Skin of body (tissue), 3 donors: ENCODE measurements at places on chromosomes 3 and 15. TPM values are rescaled to one million over a fixed set of nuclear protein-coding genes. Genes with fewer than 3 reads are reported as not detected.

DNA sequence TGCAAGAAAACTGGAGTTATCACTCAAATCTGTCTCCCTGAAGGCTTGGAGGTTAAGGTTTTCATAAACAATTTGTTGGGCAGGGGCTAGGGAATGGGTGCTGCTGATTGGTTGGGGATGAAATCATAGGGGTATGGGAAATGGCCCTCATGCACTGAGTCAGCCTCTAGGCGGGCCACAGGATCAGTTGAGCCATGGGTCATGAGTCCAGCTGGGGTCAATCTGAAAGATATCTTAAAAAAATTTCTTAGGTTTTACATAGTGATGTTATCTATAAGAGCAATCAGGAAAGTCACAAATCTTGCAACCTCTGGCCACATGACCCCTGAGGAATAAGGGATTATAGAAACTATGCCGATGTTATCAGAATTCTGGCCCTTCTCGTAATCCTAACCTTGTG lies 491.7 kb downstream of the ZIC1 start:
- no peak for DNase-seq

DNA sequence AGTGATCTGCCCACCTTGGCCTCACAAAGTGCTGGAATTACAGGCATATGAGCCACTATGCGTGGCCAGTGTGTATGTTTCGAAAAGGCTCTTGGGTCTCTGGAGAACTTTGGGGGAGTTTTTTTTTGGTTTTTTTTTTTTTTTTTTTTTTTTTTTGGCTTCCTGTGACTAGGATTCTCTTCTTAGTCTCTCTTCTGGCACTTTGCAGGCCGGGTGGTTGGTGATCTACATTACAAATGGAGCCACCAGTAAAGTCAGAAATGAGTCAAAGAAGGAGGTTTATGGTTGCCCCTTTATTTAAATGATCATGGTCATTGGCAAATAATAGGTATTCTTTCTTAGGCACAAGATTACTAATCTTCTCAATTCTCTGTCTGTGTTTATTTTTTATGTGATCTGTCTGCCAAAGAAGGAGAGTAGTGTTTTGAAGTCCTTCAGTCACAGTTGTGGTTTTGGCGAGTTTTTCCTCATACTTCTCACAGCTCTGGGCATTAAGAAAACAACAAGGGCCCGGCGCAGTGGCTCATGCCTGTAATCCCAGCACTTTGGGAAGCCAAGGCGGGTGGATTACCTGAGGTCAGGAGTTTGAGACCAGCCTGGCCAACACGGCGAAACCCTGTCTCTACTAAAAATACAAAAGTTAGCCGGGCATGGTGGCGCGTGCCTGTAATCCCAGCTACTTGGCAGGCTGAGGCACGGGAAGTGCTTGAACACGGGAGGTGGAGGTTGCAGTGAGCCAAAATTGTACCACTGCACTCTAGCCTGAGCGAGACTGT lies 38.3 kb downstream of the PDE8A start:
- no peak for DNase-seq

The GPR15 gene
- total RNA-seq: not detected

DNA sequence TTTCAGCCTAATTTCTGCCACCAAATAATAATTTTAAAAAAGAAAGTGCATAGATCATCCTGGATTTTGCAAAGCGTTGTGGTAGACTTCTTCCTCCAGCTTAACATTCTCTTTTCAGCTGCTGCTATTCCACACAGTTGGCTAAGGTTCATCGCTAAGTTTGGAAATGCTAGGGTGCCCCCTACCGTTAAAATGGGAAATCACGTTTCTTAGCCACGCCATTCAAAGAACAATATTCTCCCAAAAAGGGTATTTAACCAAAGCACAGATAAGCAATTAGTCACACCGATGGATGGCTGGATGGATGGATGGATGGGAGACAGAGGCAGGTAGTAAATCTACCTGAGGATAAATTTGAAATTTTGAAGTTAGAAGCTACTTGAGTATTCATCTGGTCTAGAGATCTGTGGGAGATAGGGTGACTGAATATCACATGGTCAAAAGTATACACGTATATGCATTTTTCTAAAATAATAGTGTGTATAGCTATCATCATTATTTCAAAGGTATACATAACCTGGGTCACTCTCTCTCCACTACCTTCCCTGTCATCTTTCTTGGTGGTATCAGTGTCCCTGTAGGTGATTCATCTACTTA lies 67.2 kb downstream of the EFHB start:
- peak; percentile 1 for DNase-seq

- DNase-seq: peak; percentile 67
These were observed 27.7 kb downstream of the CRTC3 start for GRCh38 chr15:90557186-90558084.

DNA sequence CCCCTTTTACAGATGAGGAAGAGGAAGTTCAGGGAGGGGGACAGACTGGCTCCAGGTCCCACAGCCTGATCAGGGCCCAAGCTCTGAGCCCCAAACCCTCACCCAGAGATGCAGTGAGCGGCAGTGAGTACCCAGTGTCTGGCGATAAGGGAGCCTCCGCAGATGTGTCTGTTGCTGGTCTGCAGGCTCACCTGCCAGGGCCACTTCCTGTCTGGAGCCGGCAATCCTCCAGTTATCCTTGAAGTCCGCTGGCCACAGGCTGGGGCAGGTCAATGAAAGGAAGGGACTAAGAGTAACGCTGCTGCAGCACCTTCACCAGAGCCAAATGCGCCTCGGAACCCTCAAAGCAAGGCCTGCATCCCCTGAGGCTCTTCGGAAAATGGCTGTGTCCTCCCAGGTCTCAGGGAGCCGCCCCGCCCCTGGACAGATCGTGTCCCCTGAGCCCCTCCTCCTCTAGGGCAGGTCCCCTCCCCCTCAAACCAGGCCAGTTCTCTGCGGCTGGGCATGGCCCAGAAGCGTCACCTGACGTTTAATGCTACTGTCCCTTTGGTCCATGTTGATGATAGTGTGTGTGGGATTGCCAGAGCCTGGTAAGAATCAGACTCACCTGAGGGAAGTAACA lies 51.5 kb downstream of the MYL3 start:
- no peak for DNase-seq

- no peak for DNase-seq
These were observed 235.7 kb downstream of the SATB1 start for GRCh38 chr3:18189282-18190050.

DNA sequence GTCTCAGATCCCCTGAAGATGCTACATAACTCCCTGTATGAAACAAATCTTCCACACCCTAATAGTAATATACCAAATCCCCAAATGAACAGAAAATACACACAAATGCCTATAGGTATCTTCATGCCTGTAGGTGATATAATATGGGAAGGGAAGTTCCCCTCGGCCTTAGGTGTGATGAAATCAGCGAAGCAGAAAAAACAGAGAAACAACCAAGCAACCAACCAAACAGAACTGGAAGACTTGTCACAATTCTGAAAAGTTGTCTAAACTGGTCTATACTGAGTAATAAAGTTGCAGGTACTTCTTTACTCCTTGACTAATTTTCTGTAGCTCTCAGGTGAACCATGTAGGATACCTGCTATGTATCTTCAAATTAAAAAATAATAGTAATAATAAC lies 82.2 kb upstream of the SATB1 start:
- DNase-seq: no peak

GRCh38 chr15:46938169-46938568 lies 779.1 kb upstream of the SEMA6D start:
- DNase-seq: no peak
